ENCODE measurements at places on chromosomes 2 and 18.

GRCh38 chr2:135168204-135168856 lies 116.2 kb downstream of the RAB3GAP1 start:
- no peak for DNase-seq

- DNase-seq: no peak
Observed at GRCh38 chr2:212227755-212228154, 310.8 kb downstream of the ERBB4 start.

GRCh38 chr2:65574993-65575392 lies 142.6 kb upstream of the SPRED2 start:
- DNase-seq: no peak

- no peak for DNase-seq
Observed at GRCh38 chr18:42168487-42168886, 213.5 kb downstream of the PIK3C3 start.

Measured in stimulated activated CD4-positive, alpha-beta T cell treated with anti-CD3 and anti-CD28 coated beads, Interleukin-1b, Interleukin-23, amount 100 ng/mL, for 4 hours (primary cell).